Tibial nerve (tissue), 4 donors: ENCODE measurements at places on chromosomes 7 and 10.
A peak's percentile ranks its signal among the peaks of the same experiment; 100 is the strongest.

GRCh38 chr7:55964261-55965099 lies at the start of gene NIPSNAP2:
Gene NIPSNAP2, plus strand, starts transcription at chr7:55964585. Its CDS starts 25 bp downstream, at chr7:55964610.
- peaks cover 31% of the 10 kb centered on the region for H3K36me3 ChIP-seq
- DNase-seq, result peak; percentile 17
- peak within 1 kb of the TSS; percentile 62 for H3K4me3 ChIP-seq
- peak within 1 kb of the TSS; percentile 90 for H3K27ac ChIP-seq
- H3K27me3 ChIP-seq, result no peaks in the 10 kb centered on the region

DNA sequence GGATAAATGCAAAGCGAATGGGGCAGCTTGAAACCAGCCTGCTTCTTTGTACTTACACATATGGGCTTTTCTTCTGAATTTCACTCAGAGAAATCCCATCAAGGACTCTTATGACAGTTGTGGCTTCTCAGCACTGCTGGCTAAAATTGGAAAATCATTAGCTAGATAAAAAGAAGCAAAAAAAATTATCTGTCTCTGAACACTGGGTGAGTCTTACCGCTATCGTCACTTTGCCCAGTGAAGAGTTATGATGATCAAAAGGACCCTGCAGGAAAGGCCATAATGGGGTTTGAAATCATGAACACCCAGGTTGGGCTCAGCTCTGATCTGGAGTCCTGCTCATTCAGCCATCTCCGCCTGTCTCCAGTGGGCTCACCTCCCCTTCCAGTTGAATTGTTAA lies 34.3 kb downstream of the AOAH start:
- no peak overlapping the region for H3K27ac ChIP-seq
- no peaks in the 10 kb centered on the region for H3K36me3 ChIP-seq
- no peak overlapping the region for H3K4me3 ChIP-seq
- H3K27me3 ChIP-seq, result no peaks in the 10 kb centered on the region
- no peak for DNase-seq
- no peaks in the 10 kb centered on the region for H3K4me1 ChIP-seq

GRCh38 chr10:126468876-126469643 lies 80.8 kb upstream of the ADAM12 start:
- H3K36me3 ChIP-seq, result no peaks in the 10 kb centered on the region
- no peak for DNase-seq
- no peaks in the 10 kb centered on the region for H3K4me1 ChIP-seq
- H3K4me3 ChIP-seq, result no peak overlapping the region

GRCh38 chr10:131853610-131853964 lies 47.2 kb upstream of the PPP2R2D start:
- H3K27me3 ChIP-seq, result no peaks in the 10 kb centered on the region
- H3K36me3 ChIP-seq, result no peaks in the 10 kb centered on the region
- no peak for DNase-seq
- H3K27ac ChIP-seq, result no peak overlapping the region

- no peak overlapping the region for H3K27ac ChIP-seq
- no peaks in the 10 kb centered on the region for H3K4me1 ChIP-seq
- H3K36me3 ChIP-seq, result no peaks in the 10 kb centered on the region
- no peak overlapping the region for H3K4me3 ChIP-seq
Measured at GRCh38 chr10:29435809-29436501, 147.1 kb downstream of the LYZL1 start.

- H3K36me3 ChIP-seq, result no peaks in the 10 kb centered on the region
- peak; percentile 42 for DNase-seq
- H3K27ac ChIP-seq, result no peak overlapping the region
- H3K4me3 ChIP-seq, result no peak overlapping the region
Measured at GRCh38 chr7:44565097-44565794, 8.5 kb downstream of the DDX56 start.

GRCh38 chr7:143892527-143893300 lies 9.3 kb downstream of the TCAF1 start:
- H3K36me3 ChIP-seq, result no peaks in the 10 kb centered on the region
- DNase-seq, result no peak
- no peak overlapping the region for H3K4me3 ChIP-seq
- no peaks in the 10 kb centered on the region for H3K4me1 ChIP-seq

DNA sequence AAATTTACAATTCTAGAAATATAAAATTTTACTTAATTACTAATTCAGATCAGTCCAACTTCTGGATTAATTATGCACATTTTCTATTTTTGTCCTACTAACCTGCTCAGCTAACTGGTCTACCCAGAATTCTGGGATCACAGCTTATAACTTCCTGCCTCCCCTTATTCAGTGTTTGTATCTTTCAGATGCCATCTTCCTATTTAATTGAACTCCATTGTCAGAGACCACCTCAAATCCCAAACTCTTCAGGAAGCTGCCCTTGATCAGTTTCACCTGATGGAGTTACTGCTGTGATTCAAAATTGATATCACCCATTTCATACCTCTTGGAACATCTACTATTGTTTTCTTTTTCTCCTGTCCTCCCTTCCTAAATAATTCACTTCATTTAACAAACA lies 259.2 kb downstream of the WDR11 start:
- no peak overlapping the region for H3K4me3 ChIP-seq
- no peaks in the 10 kb centered on the region for H3K4me1 ChIP-seq
- H3K27me3 ChIP-seq, result no peaks in the 10 kb centered on the region
- no peak for DNase-seq
- no peak overlapping the region for H3K27ac ChIP-seq
- no peaks in the 10 kb centered on the region for H3K36me3 ChIP-seq

GRCh38 chr7:31962246-31962645 lies 108.0 kb downstream of the PDE1C start:
- no peaks in the 10 kb centered on the region for H3K36me3 ChIP-seq
- H3K27ac ChIP-seq, result no peak overlapping the region
- no peaks in the 10 kb centered on the region for H3K27me3 ChIP-seq
- no peak for DNase-seq
- no peak overlapping the region for H3K4me3 ChIP-seq
